ENCODE measurements at places on chromosomes 1 and 21.

DNA sequence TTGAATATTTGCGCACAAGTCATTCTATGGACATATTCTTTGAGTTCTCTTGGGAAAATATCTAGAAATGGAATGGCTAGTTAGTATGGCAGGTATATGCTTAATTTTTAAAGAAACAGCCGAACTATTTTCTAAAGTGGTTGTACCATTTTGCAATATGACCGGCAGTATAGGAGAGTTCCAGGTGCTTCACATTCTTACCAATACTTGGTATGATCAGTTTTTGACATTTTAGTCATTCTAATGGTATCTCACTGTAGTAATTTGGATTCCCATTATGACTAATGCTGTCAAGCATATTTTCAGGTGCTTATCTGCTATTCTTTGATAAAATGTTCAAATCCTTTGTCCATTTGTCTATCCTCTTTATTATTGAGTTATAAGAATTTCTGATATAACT lies 20.6 kb downstream of the ATPAF1 start:
- DNase-seq, result no peak

- no peak for DNase-seq
These were observed 1048.2 kb downstream of the TTLL7 start for GRCh38 chr1:82950606-82951200.

- DNase-seq, result no peak
These were observed 2.1 kb upstream of the IPO9 start for GRCh38 chr1:201826830-201827229.

GRCh38 chr1:203769505-203770343 lies 4.7 kb downstream of the LAX1 start:
- no peak for DNase-seq

- DNase-seq, result no peak
These were observed 53.9 kb upstream of the COL18A1 start for GRCh38 chr21:45351061-45351460.

DNA sequence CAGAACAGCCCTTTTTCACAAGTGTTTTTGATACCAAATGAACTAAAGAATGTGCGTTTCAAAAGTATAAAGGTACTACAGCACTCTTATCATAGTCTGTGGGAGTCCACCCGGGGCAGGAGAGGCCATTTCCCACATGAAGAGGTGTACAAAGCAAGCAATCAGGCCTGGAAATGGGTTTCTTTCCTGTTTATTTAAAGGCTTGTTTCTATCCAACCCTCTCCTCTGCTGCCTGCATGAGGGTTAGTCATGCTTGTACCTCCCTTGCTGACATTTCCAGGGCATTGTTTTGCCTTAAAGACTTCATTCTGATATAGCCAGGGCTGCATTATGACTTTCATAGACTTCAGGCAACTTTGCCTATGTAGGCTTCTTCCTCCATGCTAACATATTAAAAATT lies 11.6 kb downstream of the SELP start:
- no peak for DNase-seq

DNA sequence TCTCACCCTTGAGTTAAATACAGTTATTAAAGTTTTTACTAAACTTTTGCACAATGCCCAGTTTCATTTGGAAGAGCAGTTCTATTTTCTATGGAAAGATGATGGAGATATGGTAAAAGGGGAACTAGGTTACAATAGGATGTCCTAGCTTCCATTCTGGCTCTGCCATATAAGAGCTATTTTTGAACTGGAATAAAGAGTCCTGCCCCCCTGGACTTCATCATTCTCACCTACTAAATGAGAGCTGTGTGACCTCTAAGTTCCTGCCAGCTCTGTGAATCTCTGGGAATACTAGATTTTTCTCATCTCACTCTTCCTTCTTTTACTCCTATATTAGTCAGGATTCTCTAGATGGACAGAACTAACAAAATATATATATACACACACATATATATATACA lies 106.3 kb downstream of the PRRX1 start:
- DNase-seq, result no peak

GRCh38 chr1:233109096-233109495 lies 158.7 kb downstream of the NTPCR start:
- no peak for DNase-seq

Data from naive thymus-derived CD8-positive, alpha-beta T cell (primary cell).